NCI-H526 (cell line): ENCODE measurements at places on chromosomes 5 and 9.
A peak's percentile ranks its signal among the peaks of the same experiment; 100 is the strongest.

- no peak for DNase-seq
These were observed 43.8 kb upstream of the DAB2IP start for GRCh38 chr9:121607434-121608167.

- DNase-seq = peak; percentile 53
These were observed 29.7 kb upstream of the TDRD7 start for GRCh38 chr9:97382099-97382718.

DNA sequence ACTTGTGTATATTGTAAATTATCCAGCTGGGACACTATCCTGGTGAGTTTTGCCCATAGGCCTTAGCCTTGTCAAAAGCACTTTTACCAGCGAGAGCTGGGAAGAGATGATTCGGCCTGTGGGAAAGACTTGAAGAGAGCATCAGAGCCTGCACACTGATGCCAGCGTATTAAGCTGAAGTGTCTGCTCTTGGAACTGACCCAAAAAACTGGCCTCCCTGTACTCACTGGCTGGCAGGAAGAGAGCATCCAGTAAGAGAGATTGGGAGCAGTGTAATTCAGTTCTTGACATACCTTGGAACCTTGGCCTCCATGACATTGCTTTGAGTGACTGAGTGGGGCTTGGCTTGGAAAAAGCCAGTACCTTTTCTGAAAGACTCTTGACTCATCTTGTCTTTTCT is 73.7 kb downstream of the ZNF462 start:
- no peak for DNase-seq

GRCh38 chr9:134073500-134073899 is 5.7 kb upstream of the BRD3 start:
- no peak for DNase-seq

DNA sequence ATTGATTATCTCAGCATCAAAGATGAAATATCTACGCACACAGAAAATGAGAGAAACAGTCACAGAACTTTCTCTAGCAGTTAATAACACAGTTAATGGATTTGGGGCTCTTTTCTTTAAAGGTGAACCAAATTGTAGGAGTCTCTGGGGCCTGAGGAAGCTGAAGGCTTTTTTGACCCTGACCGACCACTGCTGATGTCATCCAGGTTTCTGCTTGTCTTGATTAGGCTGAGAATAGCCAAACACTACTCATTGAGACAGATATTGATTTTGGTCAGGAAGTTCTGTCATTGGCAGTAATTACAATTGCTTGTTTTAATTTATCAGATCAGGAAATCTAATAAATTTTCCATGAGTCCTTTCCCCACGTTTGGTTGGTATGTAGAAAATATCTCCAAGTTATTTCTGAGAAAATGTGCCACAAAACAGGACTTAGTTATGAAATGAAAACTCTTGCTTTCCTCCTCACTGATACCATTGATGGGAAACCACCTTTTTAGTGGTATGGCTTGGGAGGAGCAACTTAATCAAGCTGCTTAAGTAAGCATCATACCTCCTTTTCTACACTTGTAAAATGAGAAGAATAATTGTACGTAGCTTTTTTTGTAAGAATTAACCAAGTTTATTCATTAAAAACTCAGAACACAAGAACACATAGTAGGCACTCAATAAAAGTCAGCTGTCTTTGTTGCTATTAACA is 19.7 kb downstream of the CARTPT start:
- DNase-seq = no peak

- DNase-seq = no peak
These were observed 5.6 kb downstream of the C5orf24 start for GRCh38 chr5:134851307-134851923.
